ENCODE measurements at places on chromosomes 3 and 15.

- no peaks in the 10 kb centered on the region for H3K27me3 ChIP-seq
- no peak overlapping the region for H3K27ac ChIP-seq
- DNase-seq: no peak
- H3K4me1 ChIP-seq: no peaks in the 10 kb centered on the region
- no peak overlapping the region for H3K4me3 ChIP-seq
Observed at GRCh38 chr15:68234060-68234459, 4.5 kb upstream of the CLN6 start.

- peak; percentile 30 for DNase-seq
- peaks cover 15% of the 10 kb centered on the region for H3K27me3 ChIP-seq
- H3K4me1 ChIP-seq: no peaks in the 10 kb centered on the region
- no peaks in the 10 kb centered on the region for H3K36me3 ChIP-seq
- no peak overlapping the region for H3K4me3 ChIP-seq
- H3K27ac ChIP-seq: no peak overlapping the region
Observed at GRCh38 chr3:127431066-127431465, 143.2 kb upstream of the PRR20G start.

GRCh38 chr3:57335283-57335938 is 42.9 kb upstream of the ASB14 start:
- DNase-seq: no peak
- H3K27ac ChIP-seq: no peak overlapping the region
- no peaks in the 10 kb centered on the region for H3K36me3 ChIP-seq
- no peaks in the 10 kb centered on the region for H3K4me1 ChIP-seq
- H3K27me3 ChIP-seq: no peaks in the 10 kb centered on the region

DNA sequence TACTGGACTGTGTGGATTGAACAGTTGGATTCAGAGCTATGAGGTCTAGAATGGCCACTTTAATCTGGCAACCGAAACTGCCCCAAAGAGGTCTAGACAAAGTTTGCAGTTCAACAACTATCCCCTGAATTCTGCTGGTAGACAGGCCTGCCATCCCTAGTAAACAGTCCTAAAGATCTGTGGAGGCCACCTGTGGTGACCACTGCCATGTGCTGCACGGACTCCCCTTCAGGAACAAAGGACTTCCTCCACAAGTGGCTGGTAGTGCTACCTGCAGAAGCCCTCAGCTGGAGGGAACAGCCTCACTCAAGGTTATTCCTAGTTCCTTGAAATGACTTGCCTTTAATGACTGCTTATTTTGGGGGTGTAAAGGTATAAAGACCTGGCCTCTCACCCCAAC is 6.1 kb downstream of the TNFAIP8L3 start:
- H3K27me3 ChIP-seq: peaks cover 6% of the 10 kb centered on the region
- no peaks in the 10 kb centered on the region for H3K36me3 ChIP-seq
- no peak for DNase-seq
- H3K4me3 ChIP-seq: no peak overlapping the region
- no peaks in the 10 kb centered on the region for H3K4me1 ChIP-seq

DNA sequence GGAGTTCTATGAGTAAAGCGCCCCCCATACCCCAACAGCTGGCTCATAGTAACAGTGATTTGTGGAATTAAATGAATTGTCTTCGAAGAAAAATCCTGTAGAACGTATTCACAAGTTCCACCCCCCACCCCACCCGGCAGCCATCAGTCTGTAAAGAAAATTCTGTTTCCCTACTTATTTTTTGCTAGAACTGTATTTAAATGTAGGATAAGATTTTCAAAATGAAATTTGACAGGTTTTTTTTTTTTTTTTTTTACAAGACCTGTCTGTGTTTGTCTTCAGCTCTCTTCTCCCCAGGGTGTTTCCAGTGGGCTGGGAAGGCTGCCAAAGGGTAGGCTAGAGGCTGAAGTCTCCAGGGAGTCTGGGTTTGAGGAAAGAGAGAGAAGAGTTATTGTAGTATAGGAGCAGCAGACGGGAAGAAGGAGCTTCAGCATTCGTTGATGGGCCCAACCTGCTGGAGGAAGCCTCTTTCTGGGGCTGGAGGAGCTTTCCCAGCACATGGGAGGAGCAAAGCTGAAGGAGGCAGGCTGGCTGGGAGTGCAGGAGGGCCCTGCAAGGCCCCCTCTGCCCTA is 130.6 kb upstream of the SEMA6D start:
- no peaks in the 10 kb centered on the region for H3K36me3 ChIP-seq
- H3K4me3 ChIP-seq: no peak overlapping the region
- H3K4me1 ChIP-seq: no peaks in the 10 kb centered on the region

- H3K4me3 ChIP-seq: no peak overlapping the region
- no peaks in the 10 kb centered on the region for H3K27me3 ChIP-seq
- no peaks in the 10 kb centered on the region for H3K4me1 ChIP-seq
- no peak overlapping the region for H3K27ac ChIP-seq
- H3K36me3 ChIP-seq: no peaks in the 10 kb centered on the region
Observed at GRCh38 chr3:2370317-2370716, 271.7 kb downstream of the CNTN4 start.

- H3K36me3 ChIP-seq: no peaks in the 10 kb centered on the region
- no peak for DNase-seq
- H3K4me1 ChIP-seq: no peaks in the 10 kb centered on the region
- no peaks in the 10 kb centered on the region for H3K27me3 ChIP-seq
- H3K4me3 ChIP-seq: no peak overlapping the region
- H3K27ac ChIP-seq: no peak overlapping the region
Observed at GRCh38 chr3:150222691-150223489, 185.2 kb upstream of the TSC22D2 start.

DNA sequence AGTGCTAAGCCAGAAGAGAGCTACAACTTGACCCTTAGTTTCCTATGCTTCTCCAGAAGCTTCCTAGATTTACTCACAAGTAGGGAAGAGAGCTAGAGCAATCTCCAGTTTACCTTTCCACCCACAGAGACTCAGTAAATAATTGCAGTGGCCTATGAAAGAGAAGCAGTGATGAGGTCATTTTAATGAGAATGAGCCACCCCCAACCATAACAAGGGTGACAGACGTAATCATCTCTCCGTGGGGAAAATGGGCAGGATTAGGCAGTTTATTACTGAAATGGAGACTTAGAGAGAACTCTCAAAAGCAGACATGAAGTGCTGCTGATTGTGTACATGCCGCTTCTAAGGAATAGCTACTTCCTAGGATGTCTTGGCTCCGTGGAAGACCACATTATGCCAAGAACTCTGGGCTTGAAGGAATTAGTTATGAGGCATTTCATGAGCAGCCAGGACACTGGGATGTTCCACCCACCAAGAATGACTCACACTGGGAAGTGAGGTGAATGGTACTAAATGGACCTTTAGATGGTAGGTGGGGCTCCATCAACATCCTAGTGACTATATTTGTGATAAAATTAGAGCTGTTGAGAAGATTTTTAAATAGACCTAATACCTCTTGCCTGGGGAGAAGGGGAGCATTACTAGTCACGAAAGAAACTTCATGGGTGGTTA is 160.9 kb downstream of the EDEM1 start:
- no peaks in the 10 kb centered on the region for H3K4me1 ChIP-seq
- H3K27me3 ChIP-seq: no peaks in the 10 kb centered on the region
- no peak for DNase-seq
- H3K4me3 ChIP-seq: no peak overlapping the region
- no peak overlapping the region for H3K27ac ChIP-seq

- H3K36me3 ChIP-seq: peaks cover 27% of the 10 kb centered on the region
- DNase-seq: no peak
- no peak overlapping the region for H3K27ac ChIP-seq
- H3K4me1 ChIP-seq: no peaks in the 10 kb centered on the region
- no peaks in the 10 kb centered on the region for H3K27me3 ChIP-seq
Observed at GRCh38 chr15:101275018-101275417, 2.3 kb downstream of the SELENOS start.

Measured in breast epithelium (tissue), 4 donors.